ENCODE measurements at places on chromosomes 2 and 18.

DNA sequence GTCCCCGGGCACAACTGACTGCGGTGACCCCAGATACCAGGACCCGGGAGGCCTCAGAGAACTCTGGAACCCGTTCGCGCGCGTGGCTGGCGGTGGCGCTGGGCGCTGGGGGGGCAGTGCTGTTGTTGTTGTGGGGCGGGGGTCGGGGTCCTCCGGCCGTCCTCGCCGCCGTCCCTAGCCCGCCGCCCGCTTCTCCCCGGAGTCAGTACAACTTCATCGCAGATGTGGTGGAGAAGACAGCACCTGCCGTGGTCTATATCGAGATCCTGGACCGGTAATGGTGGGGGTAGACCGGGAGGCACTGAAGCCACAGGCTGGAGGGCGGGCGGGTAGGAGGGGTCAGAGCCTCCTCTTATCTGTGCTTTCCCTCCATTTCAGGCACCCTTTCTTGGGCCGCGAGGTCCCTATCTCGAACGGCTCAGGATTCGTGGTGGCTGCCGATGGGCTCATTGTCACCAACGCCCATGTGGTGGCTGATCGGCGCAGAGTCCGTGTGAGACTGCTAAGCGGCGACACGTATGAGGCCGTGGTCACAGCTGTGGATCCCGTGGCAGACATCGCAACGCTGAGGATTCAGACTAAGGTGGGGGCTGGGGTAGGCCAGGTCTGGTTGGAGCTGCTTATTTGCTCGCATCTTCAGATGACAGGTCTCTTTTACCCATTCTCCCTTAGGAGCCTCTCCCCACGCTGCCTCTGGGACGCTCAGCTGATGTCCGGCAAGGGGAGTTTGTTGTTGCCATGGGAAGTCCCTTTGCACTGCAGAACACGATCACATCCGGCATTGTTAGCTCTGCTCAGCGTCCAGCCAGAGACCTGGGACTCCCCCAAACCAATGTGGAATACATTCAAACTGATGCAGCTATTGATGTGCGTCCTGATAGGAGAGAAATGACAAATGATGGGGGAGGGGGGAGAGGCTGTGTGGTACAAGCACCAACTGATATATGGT lies 780 bp downstream of the HTRA2 start:
- DNase-seq = peak; percentile 77

GRCh38 chr2:70083344-70084156 lies 3.7 kb upstream of the PCBP1 start:
- no peak for DNase-seq

GRCh38 chr2:23375448-23375847 lies 9.5 kb upstream of the KLHL29 start:
- peak; percentile 55 for DNase-seq

DNA sequence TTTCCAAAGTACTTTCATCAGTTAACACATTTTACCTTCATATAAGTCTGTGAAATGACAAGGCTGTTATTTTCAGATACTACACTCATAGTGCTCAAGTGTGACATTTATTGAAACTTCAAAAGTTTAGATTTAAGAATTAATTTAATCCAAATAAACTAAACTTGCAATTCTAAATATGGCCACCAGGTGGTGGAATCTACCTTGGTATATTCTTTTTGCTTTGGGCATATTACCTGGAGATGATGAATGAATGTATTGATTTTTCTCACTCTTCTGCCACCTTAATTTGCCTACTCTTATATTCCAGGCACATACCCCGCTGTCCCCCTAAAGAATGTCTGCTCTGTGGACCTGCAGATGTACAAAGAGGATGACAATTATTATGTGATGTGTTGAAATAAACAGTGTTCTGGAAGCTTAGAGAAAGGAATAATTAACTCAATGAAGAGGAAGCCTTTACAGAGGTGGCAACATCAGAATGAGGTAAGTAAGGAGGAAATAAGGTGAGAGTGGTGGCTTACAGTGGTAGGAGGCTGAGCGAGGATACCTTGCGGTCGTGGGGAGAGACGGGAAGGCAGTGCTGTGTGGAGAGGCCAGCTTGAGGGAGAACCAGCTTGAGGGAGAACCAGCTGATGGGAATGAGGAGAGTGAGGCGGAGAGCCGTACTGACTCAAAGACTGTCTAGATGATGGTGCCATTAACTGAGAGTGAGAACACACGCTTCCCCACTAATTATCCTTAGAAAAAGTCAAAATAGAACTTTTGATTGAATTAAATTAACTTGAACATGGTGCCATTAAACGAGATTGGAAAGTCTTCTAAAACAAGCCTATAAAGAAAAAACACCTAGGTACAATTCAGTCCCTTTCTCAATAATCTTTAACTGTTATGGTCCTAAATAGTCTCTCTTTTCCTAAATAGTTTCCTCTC lies 179.5 kb downstream of the CELF4 start:
- peak; percentile 52 for DNase-seq

GRCh38 chr2:152376385-152376784 lies 41.4 kb downstream of the FMNL2 start:
- no peak for DNase-seq

GRCh38 chr18:46497129-46497528 lies 159.9 kb downstream of the LOXHD1 start:
- DNase-seq = no peak

DNA sequence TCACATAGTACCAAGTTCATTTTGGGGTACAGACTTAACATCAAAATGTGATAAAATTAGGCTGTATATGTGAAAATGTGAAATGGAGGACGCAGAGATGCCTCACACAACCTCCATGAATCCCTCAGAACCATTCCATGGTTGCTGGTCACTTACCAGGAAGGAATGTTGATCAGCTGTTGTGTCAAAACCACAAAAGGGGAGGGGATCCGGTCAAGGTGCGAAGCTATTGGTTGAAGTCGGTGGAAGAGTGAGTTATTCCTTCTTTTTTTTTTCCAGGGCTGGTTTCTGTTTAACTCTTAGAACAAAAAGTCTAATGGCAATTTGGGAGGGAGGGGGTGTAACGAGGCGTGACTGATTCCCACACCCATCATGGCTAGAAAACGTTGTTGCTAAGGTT lies 32.3 kb upstream of the REG3A start:
- no peak for DNase-seq

GRCh38 chr2:48540237-48540935 lies 10.4 kb downstream of the STON1 start:
- no peak for DNase-seq

DNA sequence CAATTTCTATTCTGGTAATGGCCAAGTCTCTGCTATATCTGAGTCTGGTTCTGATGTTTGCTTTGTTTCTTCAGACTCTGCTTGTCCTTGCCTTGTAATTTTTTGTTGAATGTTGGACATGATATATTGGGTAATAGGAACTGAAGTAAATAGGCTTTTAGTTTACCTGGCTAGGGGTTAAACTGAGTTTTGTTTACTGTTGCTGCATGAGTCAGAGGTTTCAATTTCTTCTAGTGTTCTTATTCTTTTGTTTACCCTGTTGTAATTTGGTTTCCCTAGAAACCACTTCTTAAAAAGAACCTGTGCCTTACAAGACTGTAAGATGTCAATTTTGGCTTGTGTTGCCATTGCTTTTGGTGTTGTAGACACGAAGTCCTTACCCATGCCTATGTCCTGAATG lies 285.0 kb upstream of the KCNH7 start:
- no peak for DNase-seq

GRCh38 chr2:170260188-170260587 lies 82.2 kb downstream of the MYO3B start:
- no peak for DNase-seq

- peak; percentile 58 for DNase-seq
Measured at GRCh38 chr2:75053484-75054112, 95.2 kb downstream of the POLE4 start.

GRCh38 chr18:2281523-2282199 lies 289.6 kb downstream of the METTL4 start:
- no peak for DNase-seq

GRCh38 chr2:174753038-174753633 lies 11.1 kb downstream of the CHRNA1 start:
- no peak for DNase-seq

DNA sequence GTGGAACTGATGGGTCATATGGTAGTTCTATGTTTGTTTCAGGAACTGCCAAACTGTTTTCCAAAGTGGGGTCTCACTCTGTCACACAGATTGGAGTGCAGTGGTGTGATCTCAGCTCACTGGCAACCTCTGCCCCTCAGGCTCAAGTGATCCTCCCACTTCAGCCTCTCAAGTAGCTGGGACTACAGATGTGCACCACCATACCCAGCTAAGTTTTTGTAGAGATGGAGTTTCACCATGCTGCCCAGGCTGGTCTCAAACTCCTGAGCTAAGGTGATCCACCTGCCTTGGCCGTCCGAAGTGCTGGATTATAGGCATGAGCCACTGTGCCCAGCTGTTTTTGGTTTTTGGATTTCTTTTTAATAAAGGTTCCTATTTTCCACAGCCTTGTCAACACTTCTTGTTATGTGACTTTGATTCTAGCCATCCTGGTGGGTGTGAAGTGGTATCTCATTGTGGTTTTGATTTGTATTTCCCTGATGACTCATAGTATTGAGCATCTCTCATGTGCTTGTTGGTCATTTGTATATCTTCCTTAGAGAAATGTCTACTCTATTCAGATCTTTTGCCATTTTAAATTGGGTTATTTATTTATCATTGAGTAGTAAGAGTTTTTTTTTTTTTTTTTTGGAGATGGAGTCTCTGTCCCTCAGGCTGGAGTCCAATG lies 22.8 kb downstream of the NPC1 start:
- DNase-seq = no peak

GRCh38 chr2:25339791-25340180 lies 1.9 kb downstream of the DNMT3A start:
- no peak for DNase-seq

- DNase-seq = peak; percentile 96
Measured at GRCh38 chr2:127049927-127050802, 56.8 kb downstream of the BIN1 start.

- DNase-seq = no peak
Measured at GRCh38 chr2:219687272-219687671, 59.8 kb downstream of the SLC4A3 start.

- no peak for DNase-seq
Measured at GRCh38 chr2:132477962-132478361, 61.4 kb downstream of the GPR39 start.

DNA sequence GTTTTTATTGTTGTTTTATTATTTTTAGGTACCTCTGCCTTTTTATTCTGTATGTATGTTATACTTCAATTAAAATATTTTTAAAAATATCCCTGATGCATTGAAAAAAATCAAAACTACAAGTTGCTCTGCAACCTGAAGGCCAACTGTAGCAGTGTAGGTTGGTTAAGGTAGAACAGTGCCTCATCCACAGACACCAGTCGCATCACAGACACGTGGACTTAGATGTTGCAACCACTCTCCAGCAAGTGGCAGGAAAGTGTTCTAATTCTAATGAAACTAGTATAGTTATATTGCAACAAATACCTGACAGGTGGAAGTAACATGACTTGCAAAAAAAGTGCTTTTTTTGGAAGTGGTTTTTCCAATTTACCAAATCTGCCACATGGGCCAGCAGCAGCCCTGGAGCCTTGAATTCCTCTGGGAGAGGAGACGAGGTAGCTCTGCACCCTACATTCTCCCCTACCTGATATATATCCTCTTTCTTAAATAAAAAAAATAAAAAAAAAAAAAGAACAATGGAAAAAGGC lies 28.4 kb upstream of the SLC3A1 start:
- DNase-seq = no peak

DNA sequence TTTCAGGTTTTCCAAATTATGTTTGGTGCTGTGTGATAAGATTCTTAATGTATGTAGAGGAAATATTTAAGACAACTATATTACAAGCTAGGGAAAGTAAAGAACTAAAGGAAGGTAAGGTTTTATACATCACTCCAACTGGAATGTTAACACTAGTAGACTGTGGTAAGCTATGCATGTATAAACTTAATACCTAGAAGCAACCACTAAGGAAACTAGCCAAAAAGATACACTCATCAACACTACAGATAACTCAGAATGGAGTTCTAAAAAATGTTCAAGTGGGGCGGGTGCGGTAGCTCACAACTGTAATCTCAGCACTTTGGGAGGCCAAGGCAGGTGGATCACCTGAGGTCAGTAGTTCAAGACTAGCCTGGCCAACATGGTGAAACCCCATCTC lies 37.8 kb upstream of the MALL start:
- no peak for DNase-seq

DNA sequence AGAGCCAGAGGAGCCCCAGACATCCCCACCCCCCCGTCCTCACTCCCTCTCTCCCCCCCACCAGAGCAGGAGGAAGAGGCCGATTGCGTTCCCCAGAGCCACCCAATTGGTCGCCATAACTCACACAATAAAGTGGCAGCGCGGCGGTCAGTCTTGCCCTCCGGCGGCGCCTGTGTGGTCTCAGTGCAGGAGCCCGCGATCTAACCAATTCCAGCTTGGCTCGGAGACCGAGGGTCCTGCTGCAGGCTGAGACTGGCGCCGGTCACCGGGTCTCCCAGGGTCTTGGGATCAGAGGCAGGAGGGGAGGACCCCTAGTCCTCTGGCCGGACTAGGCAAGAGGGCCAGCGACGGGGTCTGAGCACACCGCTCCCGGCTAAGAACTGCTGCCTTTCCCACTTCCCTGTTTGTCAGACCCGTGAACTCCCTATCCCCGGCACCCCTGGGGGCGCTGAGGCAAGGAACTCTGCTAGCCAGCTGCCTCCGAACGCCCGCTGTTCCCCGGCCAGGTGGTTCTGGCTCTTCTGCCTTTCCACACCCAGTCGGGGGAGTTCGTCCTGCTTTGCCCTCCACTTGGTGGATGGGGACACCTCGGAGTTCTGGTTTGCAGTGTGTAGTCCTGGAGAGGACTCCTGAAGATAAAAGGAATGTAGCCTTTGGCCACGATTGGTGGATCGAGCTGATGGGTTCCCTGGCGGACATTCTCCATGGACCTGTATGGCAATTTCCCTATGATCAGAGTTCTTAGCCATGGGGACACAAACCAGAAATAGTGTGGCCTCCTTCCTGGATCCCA lies 1.0 kb upstream of the HOXD12 start:
- DNase-seq = peak; percentile 73

DNA sequence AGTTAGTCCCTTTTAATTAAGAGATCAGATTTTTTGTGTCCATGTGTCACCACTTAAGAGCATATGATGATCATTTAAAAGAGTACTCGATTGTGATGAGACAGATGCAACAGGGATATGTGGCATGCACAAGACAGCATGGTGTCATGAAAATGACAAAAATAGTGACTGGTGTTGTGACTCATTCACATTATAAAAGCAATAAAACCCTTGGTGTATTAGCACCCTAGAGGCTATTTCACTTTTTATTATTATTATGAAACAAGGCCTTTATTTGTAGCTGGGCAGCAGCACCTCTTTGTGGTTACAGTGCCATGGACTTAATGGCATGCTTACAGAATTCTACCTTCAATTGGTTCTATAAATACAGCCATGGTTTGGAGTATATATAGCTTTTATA lies 1296.0 kb upstream of the ZEB2 start:
- DNase-seq = no peak

- DNase-seq = no peak
Measured at GRCh38 chr18:45851161-45851925, 25.9 kb downstream of the SIGLEC15 start.

GRCh38 chr2:175233135-175233719 lies 51.7 kb upstream of the ATP5MC3 start:
- no peak for DNase-seq

All from SK-N-SH (cell line).